ENCODE measurements at places on chromosomes 11 and 22.

GRCh38 chr11:3037040-3037944 is 19.9 kb downstream of the CARS1 start:
- DNase-seq: peak; percentile 91

GRCh38 chr22:23789638-23790037 is 2.9 kb downstream of the SMARCB1 start:
- no peak for DNase-seq

DNA sequence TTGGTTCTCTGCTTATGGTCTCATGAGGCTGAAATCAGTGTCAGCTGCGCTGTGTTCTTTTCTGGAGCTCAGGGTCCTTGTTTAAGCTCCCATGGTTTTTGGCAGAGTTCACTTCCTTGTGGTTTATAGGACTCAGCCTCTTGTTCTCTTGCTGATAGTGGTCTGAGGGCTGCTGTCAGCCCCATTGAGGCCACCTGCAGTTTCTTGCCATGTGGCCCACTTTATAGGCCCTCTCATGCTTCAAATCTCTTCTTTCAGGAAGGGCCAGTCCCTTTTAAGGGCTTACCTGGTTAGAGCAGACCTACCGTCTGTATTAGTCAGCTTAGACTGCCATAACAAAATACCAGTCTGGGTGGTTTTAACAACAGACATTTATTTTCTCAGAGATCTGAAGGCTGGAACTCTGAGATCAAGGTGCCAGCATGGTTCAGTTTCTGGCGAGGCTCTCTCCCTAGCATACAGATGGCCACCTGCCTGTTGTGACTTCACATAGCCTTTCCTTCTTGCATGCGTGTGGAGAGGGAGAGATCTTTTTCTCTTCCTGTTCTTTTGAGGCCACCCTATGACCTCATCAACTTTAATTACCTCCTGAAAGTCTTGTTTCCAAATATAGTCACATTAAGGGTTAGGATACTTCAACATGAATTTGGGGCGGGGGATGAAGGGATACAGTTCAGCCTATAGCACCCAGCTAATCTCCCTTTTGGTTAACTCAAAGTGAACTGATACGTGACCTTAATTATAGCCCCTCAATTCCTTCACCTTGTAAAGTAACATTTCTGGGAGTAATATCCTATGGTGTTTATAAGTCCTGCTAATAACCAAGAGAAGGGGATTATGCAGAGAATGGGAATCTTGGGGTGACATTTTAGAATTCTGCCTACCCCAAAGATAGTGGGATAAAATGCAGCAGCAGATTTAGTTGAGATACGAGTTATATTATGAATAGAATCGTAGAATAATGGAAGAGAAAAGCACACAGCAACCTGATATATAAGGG is 131.8 kb downstream of the UVRAG start:
- peak; percentile 45 for DNase-seq

DNA sequence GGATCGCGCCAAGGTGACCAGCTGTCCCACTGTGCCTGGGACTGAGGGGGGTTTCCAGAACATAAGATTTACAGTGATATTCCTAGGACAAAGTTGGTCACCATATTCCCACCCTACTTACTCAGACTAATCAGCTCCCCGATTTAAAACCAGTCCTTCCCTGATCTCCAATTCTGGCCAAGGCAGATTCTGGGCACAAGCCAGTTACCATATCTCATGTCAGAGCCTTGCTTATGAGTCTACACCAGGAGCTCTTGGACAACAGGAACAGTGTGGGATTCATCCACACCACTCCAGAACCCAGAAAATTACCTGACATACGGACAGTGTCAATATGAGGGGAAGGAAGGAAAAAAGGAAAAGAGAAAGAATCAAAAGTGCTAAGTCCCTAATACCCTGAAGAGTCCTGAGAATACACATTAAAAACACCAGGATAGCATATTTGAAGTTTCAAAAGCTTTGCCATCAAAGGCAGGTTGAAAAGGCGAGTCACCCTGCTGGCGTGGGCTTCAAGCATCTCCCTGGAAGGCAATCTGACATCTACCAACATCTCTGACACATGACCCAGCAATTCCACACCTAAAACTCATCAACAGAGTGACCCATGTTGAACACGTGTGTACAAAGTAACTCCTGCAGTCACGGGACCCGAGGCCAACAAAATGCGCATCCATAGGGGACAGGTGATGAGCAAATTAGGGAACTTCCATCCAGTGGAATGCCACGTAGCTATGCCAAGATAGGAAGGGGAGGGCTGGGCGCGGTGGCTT is 8.0 kb upstream of the IL2RB start:
- no peak for DNase-seq

DNA sequence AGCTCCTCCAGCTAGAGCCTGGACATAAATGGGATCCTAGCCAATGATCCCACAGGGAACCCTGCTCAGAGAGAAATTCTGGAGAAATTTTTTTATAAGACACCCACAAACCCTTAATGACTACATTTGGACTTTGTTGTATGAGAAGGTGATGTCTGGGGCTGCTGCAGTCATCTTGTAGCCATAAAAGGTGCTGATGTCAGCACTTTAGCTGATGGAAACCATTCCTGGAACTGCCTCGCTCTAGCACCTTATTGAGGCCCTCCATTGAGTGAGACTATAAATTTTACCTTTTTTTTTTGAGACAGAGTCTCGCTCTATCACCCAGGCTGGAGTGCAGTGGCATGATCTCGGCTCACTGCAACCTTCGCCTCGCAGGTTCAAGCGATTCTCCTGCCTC is 610.7 kb downstream of the OPCML start:
- DNase-seq: no peak

- no peak for DNase-seq
Observed at GRCh38 chr22:45091254-45091854, 72.4 kb upstream of the NUP50 start.

DNA sequence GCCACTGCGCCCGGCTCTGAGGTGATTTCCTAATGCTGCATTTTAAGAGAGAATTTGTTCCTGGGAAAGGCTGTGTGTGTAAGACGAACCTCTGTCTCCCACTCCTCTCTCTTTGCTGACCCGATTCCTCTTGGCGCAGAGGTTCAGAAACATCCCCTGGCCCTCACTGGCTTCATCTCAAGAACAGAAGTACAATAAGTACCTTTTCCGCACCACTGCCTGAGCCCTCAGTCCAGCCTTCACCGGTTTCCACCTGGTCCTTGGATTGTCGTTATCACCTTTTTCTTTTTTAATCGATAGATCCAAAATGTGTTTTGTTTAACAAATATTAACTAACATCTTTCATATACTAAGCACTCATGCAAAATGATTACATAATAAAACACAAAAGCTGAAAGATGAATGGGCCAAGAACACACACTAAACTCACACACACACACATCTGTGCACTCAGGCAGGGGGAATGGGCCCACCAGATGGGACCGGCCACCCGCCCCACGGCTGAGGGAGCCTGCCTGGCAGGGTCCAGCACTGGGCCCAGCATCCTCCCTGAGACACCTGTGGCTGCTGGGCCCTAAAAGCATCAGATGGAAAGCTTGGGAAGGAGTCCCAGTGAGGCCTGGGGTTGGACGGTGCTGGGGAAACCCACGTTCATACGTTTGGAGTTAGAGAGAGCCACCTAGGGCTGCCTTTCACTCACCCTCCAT is 50.4 kb upstream of the A4GALT start:
- no peak for DNase-seq

- no peak for DNase-seq
Observed at GRCh38 chr11:10333490-10333889, 28.6 kb downstream of the ADM start.

- no peak for DNase-seq
Observed at GRCh38 chr11:1968454-1969002, 21.4 kb downstream of the MRPL23 start.

- peak; percentile 68 for DNase-seq
Observed at GRCh38 chr11:120817158-120817557, 206.7 kb upstream of the TBCEL start.

Measured in brain (organoid and tissue), 16 donors.